ENCODE measurements at places on chromosomes 16 and 17.

GRCh38 chr16:48499923-48500381 lies 110.0 kb downstream of the N4BP1 start:
- no peak for DNase-seq

- DNase-seq: no peak
These were observed 64.5 kb downstream of the WSCD1 start for GRCh38 chr17:6134721-6135120.

- DNase-seq: no peak
These were observed 121.9 kb downstream of the FOXL1 start for GRCh38 chr16:86700046-86700945.

GRCh38 chr17:73947281-73947965 lies 256.1 kb upstream of the RPL38 start:
- DNase-seq: no peak

- no peak for DNase-seq
These were observed 10.8 kb upstream of the C16orf95 start for GRCh38 chr16:87327798-87328495.

DNA sequence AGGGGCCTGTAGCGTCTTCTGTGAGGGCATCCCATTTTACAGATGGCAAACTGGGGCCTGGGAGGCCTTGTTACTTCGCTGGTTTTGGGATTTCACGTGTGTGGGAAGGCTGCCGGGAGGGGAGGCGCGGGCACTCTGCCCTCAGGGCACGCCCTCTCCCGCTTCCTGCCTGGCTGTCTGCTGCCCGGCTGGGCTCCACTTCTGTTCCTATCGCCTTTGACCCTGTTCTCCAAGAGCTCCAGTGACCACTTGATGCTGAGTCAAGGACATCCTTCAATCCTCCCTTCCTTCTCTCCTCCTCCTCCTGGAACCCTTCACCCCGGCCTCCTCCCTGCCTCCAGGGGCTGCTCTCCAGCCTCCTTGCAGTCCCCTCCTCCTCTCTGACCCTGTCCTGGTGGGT lies 16.0 kb downstream of the SPNS3 start:
- no peak for DNase-seq

DNA sequence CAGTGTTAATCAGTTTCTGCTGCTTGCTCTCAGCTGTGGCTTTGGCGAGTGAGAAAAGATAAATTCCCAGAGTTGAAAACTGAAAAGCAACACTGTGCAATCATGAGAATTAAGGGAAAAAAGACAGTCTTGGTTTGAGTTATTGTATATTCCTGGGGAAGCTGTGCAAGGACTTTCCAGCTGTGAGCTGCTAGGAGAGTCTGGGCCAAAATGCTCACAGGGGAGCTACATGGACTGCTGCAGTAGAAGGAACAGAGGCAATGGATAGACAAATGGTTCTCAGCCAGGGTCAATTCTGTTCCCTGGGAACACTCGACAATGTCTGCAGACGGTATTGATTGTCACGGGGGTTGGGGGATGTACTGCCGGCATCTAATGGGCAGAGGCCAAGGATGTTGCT lies 102.0 kb upstream of the ADAMTS18 start:
- DNase-seq: no peak
